ENCODE measurements at places on chromosomes 7 and 10. TPM values are rescaled to one million over a fixed set of nuclear protein-coding genes. Genes with fewer than 3 reads are reported as not detected.

DNA sequence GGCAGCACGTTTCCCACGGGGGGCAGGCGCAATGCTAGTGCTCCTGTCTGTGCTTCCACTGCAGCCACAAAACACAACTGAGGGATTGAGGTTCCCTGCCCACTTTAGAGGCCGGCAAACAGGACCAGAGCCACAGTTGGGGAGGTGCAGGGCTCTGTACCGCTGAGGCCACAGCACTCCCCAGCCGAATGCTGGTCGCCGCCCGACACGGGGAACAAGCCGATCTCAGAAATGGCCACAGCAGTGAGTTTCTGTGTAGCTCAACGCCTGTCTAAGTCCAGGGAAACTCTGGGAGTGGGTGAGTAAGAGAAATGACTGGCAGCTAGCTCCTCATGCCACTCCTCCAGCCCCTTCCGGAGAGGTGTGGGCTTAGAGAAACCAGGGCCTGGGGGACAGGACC, 194.0 kb upstream of the VWC2 start:
- DNase-seq, result no peak

DNA sequence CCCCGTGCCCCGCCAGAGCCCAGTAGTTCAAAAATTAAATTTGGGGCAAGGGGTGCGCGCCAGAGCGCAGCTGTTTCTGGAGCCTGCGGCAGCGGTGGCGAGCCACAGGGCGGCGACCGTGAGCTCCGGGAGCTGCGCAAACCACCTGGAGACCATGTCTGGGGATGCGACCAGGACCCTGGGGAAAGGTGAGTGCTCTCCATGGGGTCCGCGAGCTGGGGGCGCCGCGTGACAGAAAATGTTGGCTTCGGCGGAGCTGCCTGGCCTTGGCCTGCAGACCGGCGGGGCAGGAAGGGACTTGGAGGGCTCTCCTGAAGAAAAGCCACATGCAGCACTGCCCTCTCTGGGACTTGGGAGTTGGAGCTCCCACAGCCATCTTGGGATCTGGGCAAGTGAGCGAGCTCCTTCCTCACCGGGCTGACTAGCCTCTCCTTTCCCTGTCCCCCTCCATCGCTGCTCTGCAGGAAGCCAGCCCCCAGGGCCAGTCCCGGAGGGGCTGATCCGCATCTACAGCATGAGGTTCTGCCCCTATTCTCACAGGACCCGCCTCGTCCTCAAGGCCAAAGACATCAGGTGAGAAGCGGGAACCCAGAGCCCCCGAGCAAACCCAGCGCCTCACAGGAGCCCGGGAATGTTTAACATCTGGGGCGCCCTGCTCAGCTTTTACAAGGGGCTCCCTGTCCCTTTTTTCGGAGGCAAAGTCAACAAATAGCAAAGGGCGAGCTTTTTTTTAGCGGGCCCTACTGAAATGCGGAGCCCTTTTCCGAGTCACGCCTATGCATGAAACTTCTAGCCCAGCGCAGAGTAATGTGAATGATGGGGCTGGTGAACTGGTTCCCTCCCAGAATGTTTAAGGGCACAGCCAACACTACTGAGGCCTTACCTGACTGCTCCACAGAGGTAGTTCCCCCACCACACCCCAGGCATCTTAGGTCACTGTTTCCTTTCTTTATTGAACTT, 6.1 kb downstream of the GSTO2 start:
- DNase-seq, result peak; percentile 75

DNA sequence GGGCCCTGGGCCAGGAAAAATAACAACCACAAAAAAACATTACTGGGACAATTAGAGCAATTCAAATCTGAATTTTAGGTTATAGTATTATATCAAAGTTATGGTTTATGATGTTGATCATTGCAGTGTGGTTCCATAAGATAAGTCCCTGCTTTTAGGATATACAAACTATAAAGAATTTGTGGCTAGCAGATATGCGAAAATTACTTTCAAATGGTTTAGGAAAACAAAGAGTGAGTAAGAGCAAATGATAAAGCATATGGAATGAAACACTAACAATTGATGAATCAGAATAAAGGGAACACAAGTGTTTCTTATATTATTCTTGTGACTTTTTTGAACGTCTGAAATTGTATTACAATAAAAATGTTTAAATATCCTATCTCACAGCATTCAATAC, 64.4 kb upstream of the HECTD2 start:
- DNase-seq, result no peak

- no peak for DNase-seq
Measured at GRCh38 chr7:22578007-22578733, 78.2 kb upstream of the STEAP1B start.

- DNase-seq, result no peak
Measured at GRCh38 chr7:140314573-140315480, 83.5 kb downstream of the SLC37A3 start.

TUBAL3 gene
- 0.44 TPM for total RNA-seq

DNA sequence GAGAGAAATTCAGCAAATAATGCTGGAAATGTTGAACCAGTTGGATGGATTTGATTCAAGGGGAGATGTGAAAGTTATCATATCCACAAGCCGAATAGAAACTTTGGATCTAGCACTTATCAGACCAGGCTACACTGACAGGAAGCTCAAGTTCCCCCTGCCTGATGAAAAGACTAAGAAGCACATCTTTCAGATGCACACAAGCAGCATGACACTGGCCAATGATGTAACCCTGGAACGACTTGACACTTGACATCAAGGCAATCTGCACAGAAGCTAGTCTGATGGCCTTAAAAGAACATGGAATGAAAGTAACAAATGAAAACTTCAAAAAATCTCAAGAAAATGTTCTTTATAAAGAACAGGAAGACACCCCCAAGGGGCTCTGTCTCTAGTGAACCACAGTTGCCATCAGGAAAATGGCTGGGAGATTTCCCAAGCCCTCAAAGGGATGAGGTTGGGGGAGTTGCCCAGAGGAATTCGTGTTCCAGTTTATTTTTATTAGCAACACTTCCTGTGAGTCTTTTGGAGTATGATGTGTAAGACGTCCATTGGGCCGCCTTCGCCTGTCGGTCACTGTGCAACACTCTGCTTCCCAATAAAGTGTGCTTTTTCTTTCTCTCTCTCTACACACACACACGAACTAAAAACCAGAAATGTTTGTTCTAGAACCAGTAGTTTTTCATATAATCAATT, 200.0 kb downstream of the HIBADH start:
- DNase-seq, result peak; percentile 81

DNA sequence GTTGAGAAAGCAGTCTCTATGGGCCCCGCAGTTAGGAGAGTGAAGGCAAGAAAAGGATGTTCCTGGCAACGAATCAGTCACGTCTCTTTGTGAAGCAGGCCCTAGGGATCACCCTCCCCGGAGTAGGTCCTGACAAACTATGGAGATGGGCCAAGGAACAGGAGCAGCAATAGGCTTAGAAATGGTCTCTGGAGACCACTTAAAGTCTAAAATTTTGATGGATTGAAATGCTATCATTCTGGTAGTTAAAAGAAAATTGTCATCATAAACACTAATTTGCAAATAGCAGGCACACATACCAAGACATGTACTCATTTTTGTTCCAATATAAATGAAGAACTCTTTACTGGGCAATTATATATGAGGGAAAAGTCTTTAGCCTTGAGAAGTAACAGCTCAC, 123.5 kb downstream of the ITGB8 start:
- DNase-seq, result no peak

Measured in kidney (tissue), 22 donors.